ENCODE measurements at places on chromosomes 7 and 10. TPM values are rescaled to one million over a fixed set of nuclear protein-coding genes. Genes with fewer than 3 reads are reported as not detected.

RASA4 gene
- 8.9 TPM for total RNA-seq

FGL2 gene
- total RNA-seq: 3.8 TPM

TRIL gene
- 0.32 TPM for total RNA-seq

THNSL1 gene
- total RNA-seq: 3.0 TPM

ASAH2 gene
- total RNA-seq: not detected

GTPBP4 gene
- total RNA-seq: 34.3 TPM

CYP2W1 gene
- total RNA-seq: not detected

COL13A1 gene
- 17.3 TPM for total RNA-seq

NUTM2B gene
- not detected for total RNA-seq

VAX1 gene
- not detected for total RNA-seq

JCAD gene
- 24.8 TPM for total RNA-seq

RAB19 gene
- total RNA-seq: not detected

FASTK gene
- total RNA-seq: 145 TPM

IL2RA gene
- total RNA-seq: not detected

AKR1C3 gene
- total RNA-seq: 36.2 TPM

PON1 gene
- not detected for total RNA-seq

MOGAT3 gene
- total RNA-seq: not detected

ATRNL1 gene
- total RNA-seq: not detected

CLEC5A gene
- not detected for total RNA-seq

SPDYE2 gene
- total RNA-seq: not detected

NPY gene
- total RNA-seq: not detected
